ENCODE measurements at places on chromosomes 3 and 15.

GRCh38 chr3:11240496-11240895, 31.7 kb upstream of the ATG7 start:
- DNase-seq = no peak

DNA sequence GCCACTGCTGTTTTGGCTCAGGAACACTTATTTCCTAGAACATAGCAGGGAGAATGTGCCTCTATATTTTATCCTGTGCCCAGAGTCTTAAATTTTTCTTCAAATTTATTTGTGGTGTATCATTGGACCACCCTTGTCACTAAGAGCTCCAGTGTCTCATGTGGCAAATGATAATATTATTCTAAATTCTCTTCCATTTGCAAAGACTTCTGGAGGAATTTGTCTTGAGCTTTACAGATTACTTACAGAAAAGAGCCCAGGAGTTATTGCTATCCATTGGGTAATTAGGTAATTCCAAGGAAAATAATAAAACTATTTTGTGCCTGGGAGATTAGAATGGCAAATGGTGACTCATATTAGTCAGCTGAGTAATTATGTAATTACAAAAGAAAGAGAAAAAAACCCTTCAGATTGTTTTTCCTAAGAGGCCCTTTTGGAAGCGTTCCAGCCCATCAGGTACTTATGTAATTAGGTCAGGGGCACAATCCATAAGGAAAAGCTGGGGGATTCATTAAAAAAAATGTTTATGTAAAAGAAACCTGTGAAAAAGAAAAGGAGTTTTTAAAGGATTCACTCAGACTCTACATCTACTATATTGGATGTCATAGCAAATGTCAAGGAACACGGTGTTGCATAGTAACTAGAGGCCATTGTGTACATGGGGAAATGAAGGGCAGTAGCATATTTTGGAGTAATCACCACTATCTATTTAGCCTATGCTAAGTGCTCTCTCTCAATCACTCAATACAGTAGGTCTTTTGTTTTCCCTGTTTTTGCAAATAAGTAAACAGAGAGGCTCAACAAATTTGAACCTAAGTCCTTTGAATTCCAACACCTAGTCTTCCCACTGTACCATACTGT, 380.9 kb upstream of the RARB start:
- no peak for DNase-seq

DNA sequence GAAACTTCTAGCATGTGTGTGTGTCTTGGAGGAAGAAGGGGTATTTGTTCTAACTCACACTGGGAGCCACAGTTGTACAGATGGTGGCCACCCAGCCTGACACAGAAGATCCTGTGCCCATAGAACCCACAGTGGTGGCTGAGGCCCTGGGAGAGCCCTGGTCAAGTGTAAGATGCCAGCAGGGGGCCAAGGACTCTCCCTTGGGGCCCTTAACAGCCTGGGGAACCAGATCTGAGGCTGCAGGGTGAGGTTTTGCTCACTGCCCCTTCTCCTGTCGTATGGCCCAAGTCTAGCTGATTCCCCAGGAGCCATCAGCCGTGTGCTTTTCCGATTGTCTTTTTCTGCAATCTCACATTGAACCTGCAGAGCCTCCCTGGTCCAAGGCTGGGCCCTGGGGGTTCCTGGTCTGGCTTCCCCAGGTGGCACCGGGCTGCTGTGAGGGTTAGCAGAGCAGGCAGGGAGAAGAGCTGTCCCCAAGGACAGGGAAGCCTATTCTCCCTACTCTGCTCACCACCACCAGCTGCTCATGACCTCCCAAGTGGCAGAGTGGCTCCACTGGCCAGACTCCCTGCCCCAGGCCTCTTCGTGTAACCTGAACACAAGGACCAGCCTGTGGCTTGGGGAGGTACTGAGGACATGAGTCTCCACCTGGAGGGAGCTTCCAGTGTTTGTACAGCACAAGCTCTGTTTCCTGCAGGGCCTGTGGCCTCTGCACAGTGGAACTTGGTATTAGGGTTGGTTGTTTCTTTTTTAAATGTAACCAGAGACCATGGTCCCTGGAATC, 51.9 kb downstream of the CA12 start:
- no peak for DNase-seq

DNA sequence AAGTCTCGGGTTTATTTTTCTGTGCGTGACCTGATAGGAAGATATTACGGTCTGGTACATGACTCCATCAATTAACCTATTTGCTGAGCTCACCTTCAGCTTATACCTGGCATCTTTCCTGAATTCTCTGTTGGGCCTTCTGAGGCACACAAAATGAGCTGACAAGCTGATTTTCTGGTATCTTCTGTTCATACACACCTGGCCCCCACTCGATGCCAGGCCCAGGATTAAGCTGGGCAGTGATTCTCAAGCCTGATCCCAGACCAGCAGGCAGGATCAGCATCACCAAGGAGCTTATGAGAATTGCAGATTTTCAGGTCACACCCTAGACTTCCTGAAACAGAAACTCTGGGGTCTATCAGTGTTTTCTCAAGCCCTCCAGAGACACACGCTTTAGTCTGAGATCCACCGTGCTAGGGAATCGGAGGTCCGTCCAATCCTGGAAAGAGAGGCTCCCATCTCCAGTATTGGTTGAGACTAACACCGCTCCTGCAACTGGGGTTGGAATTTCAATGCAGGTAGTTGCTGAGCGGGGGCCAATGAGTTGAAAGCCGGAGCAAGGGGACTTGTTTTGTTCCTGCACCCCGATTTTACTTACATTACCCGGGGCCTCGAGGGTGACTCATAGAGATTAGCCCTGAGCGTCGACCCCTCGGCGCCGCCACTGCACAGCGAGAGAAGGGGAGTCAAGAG, 636 bp upstream of the EIF1B start:
- DNase-seq = no peak

GRCh38 chr3:194119831-194120590, 15.9 kb upstream of the HES1 start:
- no peak for DNase-seq

DNA sequence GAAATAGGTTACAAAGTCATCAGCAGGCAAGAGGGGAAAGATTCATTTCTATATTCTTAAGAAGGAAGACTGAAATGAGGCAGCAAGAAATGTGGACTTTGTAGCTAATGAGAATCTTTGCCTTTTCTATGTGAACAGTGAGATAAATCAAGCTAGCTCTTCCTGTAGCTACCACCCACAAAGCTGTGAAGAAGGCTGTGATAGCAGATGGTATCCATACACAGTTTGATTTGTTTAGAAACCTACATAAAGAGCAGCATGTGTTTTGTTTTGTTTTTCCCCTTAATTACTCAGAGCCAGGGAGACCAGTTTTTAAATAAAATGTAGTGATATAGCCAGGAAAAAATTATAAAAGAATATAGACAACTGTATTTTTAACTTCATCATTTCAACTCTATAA, 45.5 kb downstream of the TEX9 start:
- no peak for DNase-seq

GRCh38 chr3:164208048-164208447, 870.2 kb downstream of the SI start:
- no peak for DNase-seq

GRCh38 chr15:61828008-61828407, 232.2 kb downstream of the VPS13C start:
- DNase-seq = peak; percentile 51

DNA sequence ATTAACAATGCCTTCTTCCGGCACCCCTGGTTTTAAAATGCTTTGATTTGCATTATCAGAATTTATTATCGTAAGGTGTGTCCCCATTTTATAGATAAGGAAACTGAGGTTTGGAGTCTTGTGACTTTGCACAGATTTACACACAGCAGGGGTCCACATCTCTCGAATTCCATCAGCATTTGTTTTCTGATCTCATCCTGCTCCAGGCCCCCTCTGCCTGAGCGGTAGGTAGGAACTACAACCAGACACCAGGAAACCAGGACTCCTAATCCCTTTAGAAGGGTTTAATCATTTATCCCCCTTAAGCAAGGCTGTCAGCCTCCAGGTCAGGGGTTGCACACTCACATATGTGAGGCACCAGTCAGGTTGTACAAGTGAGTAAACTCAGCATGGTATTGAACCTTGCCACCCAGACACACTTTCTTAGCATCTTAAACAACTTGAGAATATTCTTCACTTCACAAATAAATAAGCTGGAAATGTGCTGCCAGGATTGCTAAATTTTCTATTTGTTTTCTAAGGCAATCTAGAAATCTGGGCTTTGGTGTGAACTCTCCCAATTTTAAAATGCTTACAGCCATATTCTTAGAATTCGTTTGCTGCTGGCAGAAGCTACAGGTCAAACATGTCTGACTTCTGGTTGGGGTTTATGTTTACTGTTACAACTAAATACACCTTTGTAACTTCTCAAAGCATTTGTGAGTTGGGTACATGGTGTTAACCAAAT, 31.7 kb upstream of the CMTM7 start:
- DNase-seq = no peak

DNA sequence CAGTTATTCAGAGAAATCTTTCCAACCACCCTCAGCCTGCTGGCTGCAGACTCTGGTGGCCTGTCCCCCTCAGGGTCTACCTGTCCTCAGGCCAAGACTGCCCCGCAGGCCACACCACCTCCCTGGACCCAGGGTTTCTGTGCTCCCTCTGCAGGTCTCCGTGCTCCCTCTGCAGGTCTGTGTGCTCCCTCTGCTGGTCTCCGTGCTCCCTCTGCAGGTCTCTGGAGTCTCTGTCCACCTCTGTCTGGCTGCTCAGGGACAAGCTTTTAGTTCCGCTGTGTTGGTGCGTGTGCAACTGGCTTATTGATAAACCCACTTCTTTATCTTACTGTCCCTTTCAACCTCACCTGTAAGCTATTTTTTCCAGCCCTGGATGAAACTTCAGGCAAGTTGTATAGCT, 30.1 kb downstream of the BDH1 start:
- DNase-seq = no peak

- DNase-seq = no peak
These were observed 66.5 kb downstream of the IGSF11 start for GRCh38 chr3:118968111-118968510.

- no peak for DNase-seq
These were observed 18.8 kb downstream of the ATG7 start for GRCh38 chr3:11290743-11291680.

GRCh38 chr15:90297021-90297420, 31.5 kb downstream of the NGRN start:
- DNase-seq = no peak

GRCh38 chr3:177146646-177147045, 50.6 kb downstream of the TBL1XR1 start:
- DNase-seq = no peak

DNA sequence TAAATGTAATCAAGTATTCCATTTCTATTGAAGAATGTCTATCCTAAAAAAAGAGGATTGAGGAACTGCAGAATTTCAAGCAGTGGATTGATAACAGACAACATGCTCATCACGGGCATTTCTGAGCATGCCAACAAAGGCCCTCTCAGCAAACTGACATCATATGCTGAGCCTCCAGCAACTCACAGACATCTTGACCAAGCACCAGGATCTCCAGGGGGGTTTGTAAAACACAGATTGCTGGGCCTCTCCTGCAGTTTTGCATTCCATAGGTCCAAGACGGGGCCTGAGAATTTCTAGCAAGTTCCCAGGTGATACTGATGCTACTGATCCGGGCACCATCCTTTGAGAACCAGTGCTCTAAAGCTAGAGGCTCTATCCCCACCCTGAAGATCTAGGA, 85.0 kb downstream of the FOXP1 start:
- DNase-seq = no peak

DNA sequence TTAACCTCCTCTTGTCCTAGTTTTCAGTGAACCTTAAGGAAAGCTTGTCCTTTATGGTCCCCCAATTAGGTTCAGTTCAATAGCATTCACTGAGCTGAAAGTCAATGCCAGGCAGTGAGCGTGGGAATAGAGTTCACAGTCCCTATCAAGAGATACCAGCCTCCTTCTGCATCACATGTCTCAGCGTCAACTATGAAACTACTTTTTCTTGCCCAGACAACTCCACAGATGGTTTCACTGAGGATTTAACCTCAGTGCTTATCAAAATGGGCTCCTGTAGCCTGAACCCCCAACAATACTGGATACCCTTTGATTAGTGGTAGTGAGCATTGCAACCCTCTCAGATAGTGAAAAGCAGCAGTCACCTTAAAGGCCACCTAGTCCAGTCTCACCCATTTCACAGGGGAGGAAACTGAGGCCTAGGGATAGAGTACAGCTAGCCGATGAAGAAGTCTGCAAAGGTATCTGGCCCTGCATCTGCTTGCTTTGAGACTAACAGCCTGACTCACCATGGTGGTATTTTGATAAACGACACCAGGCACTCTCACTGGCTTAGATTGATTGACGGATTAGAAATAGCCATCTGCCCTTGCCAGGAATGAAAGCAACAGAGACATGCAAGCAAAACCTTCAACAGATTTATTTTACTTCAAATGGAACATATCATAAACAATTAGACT, 1.6 kb upstream of the UBA3 start:
- no peak for DNase-seq

GRCh38 chr15:60494108-60494507, 15.2 kb upstream of the ICE2 start:
- no peak for DNase-seq

DNA sequence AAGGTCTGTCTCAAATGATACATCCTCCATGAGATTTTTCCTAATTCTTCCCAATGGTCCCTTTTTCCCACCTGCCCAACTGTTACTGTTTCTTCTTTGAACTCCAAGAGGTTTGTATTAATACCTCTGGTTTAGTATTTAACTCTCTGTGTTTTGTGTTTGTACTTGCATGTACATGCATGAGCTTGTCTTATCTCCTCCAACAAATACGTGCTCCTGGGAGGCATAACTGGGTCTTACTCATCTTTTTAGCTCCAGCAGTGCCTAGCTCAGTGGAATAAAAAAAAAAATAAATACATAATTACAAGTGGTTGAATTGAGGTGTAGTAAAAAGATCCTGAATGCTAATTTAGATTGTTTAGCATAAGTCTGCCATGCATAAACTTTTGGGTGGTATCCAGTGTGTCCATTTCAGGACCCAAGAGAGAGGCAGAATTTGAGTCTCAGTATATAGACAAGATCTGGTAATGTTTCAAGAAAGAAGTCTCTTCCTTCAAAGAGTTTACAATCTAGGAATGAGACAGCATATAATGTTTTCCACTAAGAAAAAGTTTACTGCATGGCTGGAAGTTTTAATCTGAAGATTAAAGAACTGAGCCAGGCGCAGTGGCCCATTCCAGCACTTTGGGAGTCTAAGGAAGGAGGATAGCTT, 1.7 kb upstream of the LYSMD2 start:
- no peak for DNase-seq

DNA sequence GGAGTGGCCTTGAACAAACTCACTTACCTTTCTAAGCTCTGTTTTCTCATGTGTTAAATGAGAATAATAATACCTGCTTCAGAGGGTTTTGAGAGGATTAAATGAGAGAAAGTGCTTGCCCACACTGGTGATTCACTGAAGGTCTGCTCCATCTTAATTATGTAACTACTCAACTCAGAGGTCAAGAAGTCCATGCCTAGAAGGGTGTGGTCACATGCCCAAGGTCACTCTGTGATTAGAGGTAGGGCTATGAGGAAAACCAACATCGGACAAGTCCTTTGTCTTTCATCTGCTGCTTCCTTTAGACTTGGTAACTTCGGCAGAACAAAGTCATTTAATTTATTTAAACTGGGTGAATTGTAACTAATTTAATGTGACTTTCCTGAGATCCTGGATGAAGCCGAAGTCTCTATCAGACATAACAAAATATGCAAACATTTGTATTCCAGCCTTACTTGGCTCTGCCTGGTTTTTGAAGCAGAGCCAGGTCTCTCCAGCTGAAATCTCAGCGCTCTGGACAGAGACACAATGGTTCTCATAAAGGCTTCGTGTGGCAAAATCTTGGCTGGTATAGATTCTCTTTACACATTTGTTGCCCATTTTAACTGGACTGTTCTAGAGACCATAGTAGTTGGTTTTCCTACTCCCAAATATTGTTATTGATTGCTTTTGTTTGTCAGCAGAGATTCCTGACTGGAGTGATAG, 3.0 kb downstream of the CHRNA7 start:
- DNase-seq = no peak
